ENCODE measurements at places on chromosomes 2 and 18.

GRCh38 chr2:111168528-111169239, 48.0 kb downstream of the BCL2L11 start:
- DNase-seq = no peak

DNA sequence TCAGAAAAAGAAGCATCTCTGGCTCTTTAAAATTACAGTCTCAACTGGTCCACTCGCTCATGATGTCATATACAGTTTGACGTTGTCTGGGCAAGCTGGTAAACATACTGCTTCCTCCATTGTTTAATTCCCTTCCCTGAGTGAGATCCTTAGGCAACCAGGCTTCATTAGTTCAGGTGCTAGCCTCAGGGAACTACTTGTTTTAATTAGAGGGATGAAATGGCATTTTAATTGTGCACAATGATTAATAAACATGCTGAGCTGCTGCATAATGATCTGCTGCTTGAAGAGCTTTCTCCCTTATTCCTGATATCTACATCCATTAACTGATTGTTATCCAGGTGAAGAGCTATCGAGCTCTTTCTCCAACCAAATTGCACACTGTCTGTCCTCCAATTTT, 195.6 kb upstream of the ETAA1 start:
- DNase-seq = no peak

- no peak for DNase-seq
Measured at GRCh38 chr2:227473806-227474205, 1.9 kb downstream of the AGFG1 start.

DNA sequence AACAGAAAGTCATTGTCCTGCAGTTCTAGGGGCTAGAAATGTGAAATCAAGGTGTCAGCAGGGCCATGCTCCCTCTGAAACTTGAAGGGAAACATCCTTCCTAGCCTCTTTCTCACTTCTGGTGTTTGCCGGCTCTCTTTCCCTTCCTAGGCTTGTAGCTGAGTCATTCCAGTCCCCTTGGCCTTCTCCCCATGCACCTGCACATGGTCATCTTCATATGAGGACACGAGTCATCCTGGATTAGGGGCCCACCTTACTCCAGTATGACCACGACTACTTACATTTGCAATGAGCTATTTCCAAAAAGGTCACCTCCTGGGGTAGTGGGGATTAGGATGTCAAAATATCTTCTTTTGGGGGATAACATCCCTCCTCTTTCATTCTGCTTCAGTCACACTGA, 168.5 kb upstream of the CXCR4 start:
- no peak for DNase-seq

DNA sequence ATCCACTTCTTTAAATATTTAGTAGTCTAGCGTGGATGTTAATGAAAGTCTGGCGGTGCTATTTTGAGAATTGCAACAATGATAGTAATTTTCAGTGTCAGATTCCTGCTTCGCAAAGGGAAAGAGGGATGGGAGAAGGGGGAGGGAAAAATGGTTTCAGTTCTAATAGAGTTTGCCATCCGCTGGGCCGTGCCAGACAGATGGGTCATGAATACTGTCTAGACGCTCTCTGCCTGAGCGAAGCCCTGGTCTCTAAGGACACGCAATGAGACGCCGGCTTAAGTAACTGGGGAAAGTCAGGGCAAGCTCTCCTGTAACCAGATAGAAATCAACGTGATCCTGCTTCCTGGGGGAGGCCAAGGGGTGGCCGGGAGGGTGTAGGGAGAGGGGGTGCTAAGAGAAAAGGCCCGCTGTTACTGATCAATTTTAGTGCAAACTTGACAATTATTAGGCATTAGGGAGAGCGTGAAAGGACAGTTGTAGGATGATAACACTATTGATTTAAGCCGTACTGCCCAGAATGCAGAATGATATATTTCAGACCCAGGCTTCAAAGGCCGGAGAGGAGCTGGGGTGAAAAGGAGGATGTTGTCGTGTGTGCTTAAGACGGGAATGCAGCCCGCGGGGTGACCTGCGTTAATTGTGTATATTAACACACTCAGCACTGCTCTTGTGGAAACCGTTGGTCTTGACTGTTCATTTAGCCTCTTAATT, 229.2 kb downstream of the LDLRAD4 start:
- peak; percentile 24 for DNase-seq

DNA sequence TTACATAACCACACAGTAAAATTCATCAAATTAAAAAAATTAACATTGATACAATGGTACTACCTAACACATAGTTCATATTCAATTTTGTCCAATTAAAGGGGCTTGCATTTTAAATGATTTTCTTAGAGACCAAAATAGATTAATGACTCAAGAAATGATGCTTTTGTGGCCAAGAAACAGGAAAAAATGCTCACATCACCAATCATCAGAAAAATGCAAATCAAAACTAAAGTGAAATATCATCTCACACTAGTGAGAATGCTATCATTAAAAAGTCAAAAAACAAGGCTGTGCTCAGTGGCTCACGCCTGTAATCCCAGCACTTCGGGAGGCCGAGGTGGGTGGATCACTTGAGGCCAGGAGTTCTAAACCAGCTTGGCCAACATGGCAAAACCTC, 235.6 kb downstream of the PIK3C3 start:
- no peak for DNase-seq

GRCh38 chr2:195214072-195214471, 443.0 kb upstream of the SLC39A10 start:
- DNase-seq = no peak

DNA sequence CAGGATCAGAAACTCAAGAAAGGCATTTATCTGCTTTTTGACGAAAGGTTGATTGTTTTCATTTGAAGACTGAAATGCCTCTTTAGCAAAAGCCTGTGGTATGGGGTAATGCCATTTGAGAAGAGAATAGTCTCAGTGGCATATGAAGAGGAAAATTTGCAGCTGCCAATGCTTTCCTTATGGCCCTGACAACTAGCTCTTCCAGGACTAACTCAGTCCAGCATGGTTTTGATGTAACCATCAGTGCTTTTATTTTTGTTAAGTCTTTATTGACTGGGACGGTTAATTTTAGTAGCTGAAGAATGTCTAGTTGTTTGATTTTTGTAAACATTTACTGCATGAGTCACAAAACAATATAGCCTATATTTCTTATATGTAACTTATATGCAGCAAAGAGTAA, 158.4 kb downstream of the LNPK start:
- DNase-seq = no peak

- no peak for DNase-seq
Measured at GRCh38 chr2:120140866-120141265, 82.3 kb downstream of the TMEM185B start.

- DNase-seq = no peak
Measured at GRCh38 chr2:8247905-8248622, 433.8 kb upstream of the ID2 start.

DNA sequence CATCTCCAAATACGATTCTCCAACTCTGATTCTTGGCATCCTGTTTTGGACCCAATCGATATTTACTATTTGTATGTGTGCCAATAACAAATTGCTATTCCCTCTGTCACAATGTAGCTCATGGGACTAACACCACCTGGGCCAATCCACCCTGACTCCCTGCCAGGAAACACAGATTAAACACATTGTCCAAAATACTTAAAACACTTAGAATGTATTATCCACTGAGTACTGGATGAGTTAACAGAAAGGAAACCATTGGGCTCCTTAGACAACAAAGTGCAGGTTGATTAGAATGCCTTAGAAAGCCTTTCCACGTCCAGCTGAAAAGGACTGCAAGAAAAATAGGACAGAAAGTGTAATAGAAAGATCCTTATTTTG, 79.4 kb upstream of the ARHGAP28 start:
- no peak for DNase-seq

All from NCI-H1694 (cell line).